ENCODE measurements at places on chromosomes 4 and X.

DNA sequence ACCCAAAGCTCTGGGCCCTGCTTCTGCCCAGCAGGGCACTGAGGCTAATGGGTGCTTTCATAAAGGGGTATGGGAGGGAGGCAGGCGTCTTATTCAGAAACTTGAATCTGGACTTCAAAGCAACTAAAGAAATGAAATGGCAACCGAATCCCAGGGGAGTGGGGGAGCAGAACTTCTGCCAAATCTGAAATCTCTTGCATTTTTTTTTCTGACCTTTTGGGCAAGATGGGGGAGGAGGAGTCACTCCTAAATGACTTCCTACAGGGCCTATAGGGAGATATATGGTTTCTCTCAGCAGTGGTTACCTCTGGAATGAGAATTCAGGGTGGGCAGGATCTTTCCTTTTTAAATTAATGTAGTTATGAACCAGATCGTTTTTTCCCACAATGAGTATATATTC, 30.6 kb upstream of the KIAA1210 start:
- DNase-seq: no peak

GRCh38 chr4:152920768-152921167, 15.4 kb upstream of the FHDC1 start:
- DNase-seq: no peak

DNA sequence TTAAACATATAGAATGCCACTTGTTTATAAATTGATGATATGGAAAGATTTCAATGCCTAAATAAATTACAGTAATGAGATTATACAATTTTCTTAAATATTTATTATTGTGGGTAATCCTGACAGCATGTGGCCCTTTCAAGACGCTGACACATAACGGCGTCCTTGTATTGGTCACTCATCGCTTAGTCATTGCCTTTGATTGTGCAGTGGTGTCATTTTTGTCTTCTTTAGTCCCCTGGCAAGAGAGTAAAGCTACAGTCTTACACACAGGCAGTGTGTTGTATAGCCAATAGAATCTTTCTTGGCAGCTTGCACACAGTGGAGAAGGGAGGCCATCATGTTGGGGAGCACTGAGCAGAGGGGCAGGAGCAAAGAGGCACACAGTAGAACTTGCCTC, 361.8 kb upstream of the GALNT7 start:
- no peak for DNase-seq

DNA sequence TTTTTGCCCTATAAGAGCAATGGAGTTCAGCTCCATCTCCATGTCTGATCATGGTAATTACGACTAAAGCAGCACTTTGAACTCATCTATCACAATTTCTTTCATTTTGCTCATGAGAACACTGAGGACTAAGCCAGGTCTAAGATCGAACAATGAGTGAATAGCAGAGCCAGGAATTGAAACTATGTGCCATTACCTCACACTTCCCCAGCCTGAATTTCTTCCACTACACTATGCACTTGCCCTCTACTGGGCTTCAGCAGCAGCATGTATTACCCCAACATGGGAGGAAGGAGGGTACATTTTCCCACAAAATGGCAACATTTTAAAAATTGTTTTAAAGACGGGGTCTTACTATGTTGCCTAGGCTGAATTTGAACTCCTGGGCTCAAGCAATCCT, 274.7 kb upstream of the FGF13 start:
- no peak for DNase-seq

GRCh38 chr4:78667325-78667724, 108.8 kb upstream of the BMP2K start:
- no peak for DNase-seq

DNA sequence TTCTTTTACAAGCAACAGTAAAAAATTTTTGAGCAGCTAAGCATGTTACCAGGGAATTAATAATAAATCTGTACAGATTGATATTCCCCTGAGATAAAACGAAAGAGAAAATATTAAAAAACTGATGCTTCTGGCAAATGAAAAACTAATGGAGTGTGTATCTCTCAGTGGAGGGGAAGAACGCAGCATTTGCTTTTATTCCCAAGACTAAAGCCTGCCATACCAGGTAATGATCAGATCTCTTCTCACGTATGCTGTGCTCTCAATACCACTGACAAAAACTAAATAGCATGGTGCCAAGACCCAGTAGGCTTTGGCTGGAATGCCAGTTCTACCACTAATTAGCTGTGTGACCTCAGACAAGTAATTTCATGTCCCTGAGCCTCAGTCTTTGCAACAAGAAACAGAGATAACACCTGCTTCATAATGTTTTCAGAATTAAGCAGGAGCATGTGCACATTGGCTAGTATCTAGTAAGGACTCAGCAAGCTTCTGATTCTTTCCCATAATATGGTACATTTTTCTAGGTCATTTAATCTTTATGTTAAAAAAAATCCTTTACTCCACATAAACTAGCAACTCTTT, 179.6 kb downstream of the CENPC start:
- no peak for DNase-seq

DNA sequence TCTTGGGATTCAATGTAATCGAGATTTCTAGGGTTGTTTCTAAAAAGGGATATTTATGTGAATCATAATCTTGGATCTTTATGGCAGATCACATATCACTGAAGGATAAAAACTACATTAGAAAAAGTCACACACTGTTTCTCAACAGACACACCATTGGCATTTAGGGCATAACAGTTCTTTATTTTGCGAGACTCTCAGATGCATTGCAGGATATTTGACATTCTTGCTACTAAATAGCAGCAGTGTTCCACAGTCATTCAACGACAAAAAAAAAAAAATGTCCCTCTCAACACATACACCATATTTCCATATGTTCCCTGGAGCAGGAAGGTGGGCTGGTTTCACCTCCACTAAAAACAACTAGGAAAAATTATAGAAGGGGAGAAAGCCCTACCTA, 243.4 kb upstream of the PCDH18 start:
- no peak for DNase-seq

GRCh38 chrX:134443020-134443419, 16.9 kb upstream of the HPRT1 start:
- no peak for DNase-seq

Measured in stimulated activated CD4-positive, alpha-beta T cell treated with anti-CD3 and anti-CD28 coated beads, Interleukin-2, amount 100 ng/mL, for 4 hours (primary cell).